Ovary (tissue), 10 donors: ENCODE measurements at places on chromosomes 11 and 22. TPM values are rescaled to one million over a fixed set of nuclear protein-coding genes. Genes with fewer than 3 reads are reported as not detected.

The LRRC4C gene
- total RNA-seq = 12.5 TPM

The PI4KA gene
- 62.7 TPM for total RNA-seq

The ARHGAP8 gene
- 0.45 TPM for total RNA-seq

The CCDC188 gene
- 0.35 TPM for total RNA-seq
